ENCODE measurements at places on chromosomes 1 and 21. TPM values are rescaled to one million over a fixed set of nuclear protein-coding genes. Genes with fewer than 3 reads are reported as not detected.
A peak's percentile ranks its signal among the peaks of the same experiment; 100 is the strongest.

GRCh38 chr21:36171741-36172331, 15.2 kb downstream of the DOP1B start:
- DNase-seq: no peak

DNA sequence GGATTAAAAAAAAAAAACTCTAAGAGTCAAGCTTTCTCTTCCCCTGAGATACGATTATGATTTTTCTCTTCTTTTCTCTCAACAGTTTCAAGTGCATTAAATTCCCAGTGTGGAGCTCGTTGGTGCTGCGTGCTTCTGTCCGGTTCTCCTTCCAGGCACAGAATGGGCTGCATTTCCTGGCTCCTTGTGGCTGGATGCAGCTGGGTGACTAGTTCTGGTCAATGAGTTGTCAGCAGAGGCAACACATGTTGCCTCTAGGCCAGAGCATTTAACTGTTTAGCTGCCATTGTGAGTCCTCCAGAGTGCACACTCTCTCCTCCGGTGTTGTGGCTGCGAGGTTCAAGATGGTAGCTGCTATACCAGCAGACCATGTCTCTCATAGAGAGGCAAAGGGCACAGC, 312.9 kb downstream of the RRAGC start:
- peak; percentile 45 for DNase-seq

DNA sequence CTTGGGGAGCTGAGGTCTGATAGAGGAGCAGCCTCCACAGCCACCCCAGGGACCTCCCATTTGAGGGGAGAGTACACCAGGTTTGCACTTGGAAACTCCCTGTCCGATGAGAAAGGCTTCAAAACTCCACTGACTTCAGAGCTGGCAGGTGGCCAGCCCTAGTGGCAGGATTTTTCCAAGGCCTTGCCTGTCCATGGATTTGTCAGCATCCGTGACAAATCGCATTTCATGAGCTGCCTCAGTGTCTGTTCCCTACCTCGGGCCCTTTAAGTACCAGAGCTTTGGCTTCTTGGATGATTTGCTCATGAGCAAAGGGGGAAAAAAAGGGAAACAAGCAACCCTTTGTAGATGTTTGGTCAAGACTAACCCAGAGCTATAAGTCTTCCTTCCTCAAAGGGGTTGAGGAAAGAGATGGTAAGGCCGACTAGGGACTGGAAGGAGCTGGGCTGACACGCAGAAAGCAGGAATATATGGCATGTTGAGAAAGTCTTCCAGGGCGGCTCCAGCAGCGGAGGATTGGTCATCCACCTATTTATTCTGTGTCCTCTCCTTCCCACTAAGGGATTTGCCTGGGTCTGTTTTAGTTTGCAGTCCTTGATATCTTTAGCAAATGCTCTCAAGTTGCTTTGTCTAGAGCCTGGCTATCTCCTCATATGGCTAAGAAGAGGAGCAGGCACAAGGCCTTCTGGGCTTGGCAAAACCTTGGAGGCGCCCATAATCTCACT, 2.7 kb upstream of the HSPG2 start:
- peak; percentile 97 for DNase-seq

GRCh38 chr21:45108808-45109781, 34.7 kb downstream of the ADARB1 start:
- DNase-seq: no peak

DNA sequence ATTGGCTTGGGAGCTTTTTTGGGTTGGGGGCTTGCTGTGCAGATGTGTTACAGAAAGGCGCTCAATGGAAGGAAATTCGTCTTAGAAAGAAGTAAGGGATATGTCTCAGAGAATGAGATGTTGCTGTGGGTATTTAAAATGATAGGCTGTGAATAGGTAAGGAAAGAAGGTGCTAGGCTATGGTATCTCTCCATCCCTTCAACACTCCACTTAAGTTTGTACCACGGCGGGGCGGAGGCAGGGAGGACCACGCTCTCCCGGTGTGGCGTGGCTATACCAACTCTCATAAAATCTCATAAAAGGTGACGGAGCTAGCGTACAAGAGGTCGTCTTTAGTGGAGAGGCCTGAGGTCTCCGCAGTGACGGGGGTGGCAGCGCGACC, 305 bp upstream of the RPS6KC1 start:
- no peak for DNase-seq

GRCh38 chr1:90835661-90836344, 118.7 kb upstream of the BARHL2 start:
- no peak for DNase-seq

DNA sequence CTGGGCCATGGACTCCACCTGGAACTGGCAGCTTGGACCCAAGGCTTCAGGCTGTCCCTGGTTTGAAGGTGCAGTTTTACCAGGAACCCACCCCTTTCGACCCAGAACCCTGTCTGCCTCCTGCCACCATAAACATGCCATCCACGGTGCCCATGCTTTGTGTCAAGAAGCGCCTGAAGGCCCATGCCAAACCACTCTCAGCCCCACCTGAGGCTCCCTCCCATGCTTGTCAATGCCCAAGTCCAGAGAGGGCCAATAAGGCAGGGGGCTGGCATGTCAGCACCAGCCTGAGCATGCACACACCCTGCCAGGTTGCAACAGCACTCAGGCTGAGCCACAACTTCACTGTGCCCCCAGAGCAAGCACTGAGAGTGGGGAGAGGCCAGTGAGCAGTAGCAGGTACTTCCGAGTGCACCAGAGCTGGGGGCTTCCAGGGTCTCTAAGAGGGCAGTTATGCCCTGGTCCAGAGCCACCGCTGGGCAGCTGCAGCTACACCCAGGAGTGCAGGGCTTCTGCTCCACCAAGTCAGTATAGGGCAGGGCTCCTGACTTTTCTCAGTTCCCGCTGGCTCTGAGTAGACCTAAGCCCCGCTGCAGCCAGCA, 1256.0 kb downstream of the AMY1C start:
- DNase-seq: no peak

The PGLYRP4 gene
- total RNA-seq: not detected

GRCh38 chr1:53143527-53143926, 1.1 kb upstream of the SLC1A7 start:
- no peak for DNase-seq

DNA sequence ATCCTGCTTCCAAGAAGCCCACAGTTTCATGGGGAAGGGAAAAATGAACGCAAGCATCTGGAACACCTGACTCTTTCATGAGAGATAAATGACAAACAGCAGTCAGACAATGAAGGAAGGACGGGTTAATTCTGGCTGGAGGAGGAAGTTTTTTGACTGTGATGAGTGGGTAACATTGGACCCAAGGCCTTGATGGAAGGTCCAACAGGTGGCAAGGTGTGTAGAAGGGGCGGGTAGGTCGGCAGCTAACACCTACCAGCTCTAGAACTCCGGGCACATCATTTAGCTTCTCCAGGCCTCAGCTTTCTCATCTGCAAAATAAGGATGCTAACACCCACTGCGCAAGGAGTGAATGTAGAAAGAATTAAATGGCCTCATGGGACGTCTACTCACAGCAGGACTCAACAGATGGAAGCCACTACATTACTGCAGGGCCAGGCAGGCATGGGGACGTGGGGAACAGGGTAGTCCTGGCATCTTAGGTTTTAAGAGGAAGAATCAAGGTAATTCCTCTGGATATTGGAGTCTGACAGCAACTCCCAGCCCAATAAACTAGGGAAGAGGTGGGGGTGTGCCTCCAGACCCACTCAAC, 12.9 kb downstream of the GLIS1 start:
- DNase-seq: no peak

The NIBAN1 gene
- total RNA-seq: 15.4 TPM
